Activated CD4-positive, alpha-beta memory T cell treated with anti-CD3 and anti-CD28 coated beads, Interleukin-2, amount 10 ng/mL, durations not matched to agents 7 days and 5 days (primary cell): ENCODE measurements at places on chromosomes 1 and 21. TPM values are rescaled to one million over a fixed set of nuclear protein-coding genes. Genes with fewer than 3 reads are reported as not detected.

Gene BSND
- total RNA-seq, result 0.13 TPM

Gene CASQ1
- not detected for total RNA-seq

Gene IFI44
- 320 TPM for total RNA-seq

Gene NBPF10
- total RNA-seq, result 2.2 TPM

Gene PACC1
- 12.1 TPM for total RNA-seq

Gene LAPTM5
- 481 TPM for total RNA-seq
